HT-29 (cell line): ENCODE measurements at places on chromosomes 12 and 14. TPM values are rescaled to one million over a fixed set of nuclear protein-coding genes. Genes with fewer than 3 reads are reported as not detected.

DNA sequence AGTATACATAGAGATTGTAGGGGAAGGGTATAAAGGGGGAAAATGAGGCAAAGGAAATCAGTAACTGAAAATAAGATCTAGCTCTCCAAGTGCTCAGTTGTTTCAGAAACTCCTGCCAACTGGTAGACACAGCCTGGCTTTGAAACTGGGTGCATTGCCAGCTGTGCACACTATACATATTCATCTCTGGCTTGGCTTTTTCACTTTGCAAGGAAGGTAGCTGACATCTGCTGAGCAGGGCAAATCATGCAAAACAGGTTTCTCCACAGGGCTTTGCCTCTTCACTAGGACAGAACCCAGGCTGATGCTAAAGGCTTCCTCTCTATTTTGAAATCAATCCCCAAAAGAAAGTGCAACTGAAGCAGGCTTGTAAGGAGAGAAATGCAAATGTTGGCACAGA, 101.5 kb downstream of the HELB start:
- peak; percentile 4 for DNase-seq

Gene GLT1D1
- not detected in 2 replicates for total RNA-seq

DNA sequence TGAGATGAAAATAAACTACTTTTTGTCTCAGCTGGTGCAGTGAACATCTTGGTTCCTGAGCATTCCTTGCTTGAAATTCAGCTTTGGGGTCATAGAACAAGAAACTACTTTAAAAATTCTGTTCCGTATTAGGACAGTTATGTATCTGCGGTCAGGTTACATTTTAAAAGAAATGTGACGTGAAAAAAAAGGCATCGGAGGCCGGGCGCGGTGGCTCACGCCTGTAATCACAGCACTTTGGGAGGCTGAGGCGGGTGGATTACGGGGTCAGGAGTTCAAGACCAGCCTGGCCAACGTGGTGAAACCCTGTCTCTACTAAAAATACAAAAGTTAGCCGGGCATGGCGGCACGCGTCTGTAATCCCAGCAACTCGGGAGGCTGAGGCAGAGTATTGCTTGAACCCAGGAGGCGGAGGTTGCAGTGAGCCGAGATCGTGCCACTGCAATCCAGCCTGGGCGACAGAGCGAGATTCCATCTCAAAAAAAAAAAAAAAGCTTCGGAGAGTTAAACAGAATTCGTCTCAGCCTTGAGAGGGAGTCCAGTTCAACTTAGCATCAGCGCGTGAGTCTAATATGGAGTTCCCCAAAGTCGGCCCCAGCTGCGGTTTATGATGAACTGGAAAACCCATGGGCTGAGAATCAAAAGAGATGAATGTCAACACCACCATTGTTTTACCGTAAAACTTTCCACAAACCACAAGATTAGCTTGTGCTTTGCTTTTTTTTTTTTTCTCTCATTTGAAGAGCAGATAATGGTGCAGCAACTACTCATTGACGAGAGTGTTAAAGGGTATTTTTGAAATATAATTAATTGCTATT, 2.1 kb upstream of the SLC2A13 start:
- DNase-seq = no peak

DNA sequence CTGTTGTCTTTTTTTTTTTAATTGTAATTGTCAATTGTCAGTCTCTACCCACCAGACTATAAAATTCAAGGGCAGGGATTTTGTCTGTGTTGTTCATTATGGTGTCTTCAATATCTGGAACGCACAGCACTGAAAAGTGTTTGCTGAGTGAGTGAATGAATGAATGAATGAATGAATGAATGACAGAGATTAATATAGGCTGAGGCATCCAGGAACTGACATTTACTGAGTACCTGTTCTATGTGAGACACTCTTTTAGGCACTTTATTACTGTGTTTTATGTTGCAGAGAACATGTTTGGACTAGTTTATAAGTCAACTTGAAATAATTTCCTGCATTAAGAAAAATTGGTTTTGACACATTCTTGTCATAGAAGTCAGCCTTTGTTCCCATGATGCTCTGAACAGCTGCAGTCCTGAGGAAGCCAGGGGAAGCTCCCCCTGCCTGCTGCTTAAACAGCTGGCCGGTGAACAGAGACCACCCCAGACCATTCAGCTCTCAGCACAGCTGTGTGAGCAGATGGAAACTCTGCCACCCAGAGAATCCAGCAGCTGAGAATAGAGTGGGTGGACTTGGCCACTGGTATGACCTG, 160.7 kb upstream of the CCND2 start:
- DNase-seq = no peak

Gene PLD4
- not detected in 2 replicates for total RNA-seq

Gene MOAP1
- total RNA-seq = 14.8 and 18.2 TPM in 2 replicates

GRCh38 chr12:132259364-132259871, 70.0 kb downstream of the GALNT9 start:
- no peak for DNase-seq

DNA sequence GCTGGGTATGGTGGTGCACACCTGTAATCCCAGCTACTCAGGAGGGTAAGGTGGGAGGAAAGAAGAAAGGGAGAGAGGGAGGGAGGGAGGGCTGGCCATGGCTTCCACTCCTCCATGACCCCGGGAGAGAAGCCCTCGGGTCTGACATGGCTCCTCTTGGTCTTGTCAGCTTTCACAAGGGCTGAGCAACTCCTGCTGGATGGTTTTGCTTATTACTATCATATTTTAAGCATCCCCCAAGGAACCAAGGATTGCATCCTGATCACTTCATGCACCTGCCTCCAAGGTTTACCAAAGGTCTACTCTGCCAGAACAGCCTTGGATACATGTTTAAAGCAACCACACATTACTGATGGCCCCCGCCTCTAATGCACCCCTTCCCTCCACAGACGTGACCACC, 28.0 kb upstream of the NCOR2 start:
- DNase-seq = no peak

DNA sequence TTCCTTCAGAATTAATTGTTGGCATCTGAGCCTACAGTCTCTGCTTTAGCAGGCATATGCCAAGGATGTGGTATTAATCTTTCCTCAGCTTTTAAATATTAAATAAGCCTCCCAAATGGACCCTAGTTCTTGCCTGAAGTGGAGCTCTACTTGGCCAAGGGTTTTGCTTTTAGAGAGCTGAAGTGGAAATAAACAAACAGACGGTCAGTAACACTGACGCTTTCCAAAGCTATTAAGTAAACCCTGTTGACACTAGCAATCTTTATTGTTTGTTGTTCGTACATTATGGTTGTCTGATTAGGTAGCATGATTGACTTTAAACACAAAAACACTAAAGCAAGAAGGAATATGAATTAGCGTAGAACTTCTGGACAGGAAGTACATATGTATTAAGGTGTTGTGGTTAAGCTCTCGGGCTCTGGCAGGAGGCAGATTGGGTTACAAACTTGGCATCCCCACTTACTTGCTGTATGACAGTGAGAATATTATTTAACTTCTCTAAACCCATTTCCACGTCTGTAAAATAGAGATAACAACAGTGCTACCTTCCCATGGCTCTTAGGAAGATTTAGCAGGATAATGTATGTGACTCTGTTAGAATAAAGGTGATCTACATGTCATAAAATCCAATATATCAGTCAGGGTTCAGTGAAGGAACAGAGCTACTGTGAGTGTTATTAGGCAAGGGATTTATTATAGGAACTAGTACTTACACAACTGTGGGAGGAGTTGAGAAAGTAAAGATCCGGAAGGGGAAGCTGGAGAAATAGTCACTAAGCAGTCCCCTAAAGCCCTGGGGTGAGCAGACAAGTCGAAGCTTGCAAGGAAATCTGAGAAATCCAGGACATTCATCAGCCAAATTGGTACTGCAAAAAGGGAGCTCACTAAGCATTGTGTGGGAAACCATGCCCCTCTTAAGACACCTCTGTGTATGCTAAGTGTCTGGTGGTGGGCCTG, 92.2 kb upstream of the ATF7IP start:
- no peak for DNase-seq
